ENCODE measurements at places on chromosomes 4 and X.

- no peak for DNase-seq
Observed at GRCh38 chr4:175509320-175509719, 302.7 kb downstream of the GPM6A start.

GRCh38 chr4:38469410-38469809, 194.6 kb upstream of the KLF3 start:
- DNase-seq = no peak

- DNase-seq = no peak
Observed at GRCh38 chr4:154731756-154732155, 12.0 kb upstream of the LRAT start.

DNA sequence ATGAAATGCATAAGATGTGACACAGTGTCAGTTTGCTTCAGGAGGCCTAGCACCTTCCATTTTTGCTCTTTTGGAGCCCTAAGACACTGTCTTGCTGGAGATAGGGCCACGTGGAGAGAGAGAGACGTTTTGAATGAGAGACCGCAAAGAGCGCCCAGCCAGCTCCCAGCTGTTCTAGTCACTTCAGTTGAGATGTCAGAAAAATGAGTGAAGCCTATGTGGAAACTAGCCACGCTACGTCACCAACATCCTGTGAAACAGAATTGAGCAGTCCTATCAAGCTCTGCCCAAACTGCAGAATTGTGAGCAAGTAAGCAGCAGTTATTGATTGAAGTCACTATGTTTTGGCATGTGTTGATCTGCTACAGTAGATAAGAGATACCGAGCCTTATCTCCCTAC, 13.1 kb downstream of the GPR82 start:
- no peak for DNase-seq

- DNase-seq = no peak
Observed at GRCh38 chr4:26985873-26986272, 125.2 kb downstream of the STIM2 start.

GRCh38 chr4:111450867-111451266, 694.4 kb upstream of the FAM241A start:
- DNase-seq = no peak

- DNase-seq = no peak
Observed at GRCh38 chr4:100079264-100079663, 111.0 kb downstream of the DDIT4L start.

DNA sequence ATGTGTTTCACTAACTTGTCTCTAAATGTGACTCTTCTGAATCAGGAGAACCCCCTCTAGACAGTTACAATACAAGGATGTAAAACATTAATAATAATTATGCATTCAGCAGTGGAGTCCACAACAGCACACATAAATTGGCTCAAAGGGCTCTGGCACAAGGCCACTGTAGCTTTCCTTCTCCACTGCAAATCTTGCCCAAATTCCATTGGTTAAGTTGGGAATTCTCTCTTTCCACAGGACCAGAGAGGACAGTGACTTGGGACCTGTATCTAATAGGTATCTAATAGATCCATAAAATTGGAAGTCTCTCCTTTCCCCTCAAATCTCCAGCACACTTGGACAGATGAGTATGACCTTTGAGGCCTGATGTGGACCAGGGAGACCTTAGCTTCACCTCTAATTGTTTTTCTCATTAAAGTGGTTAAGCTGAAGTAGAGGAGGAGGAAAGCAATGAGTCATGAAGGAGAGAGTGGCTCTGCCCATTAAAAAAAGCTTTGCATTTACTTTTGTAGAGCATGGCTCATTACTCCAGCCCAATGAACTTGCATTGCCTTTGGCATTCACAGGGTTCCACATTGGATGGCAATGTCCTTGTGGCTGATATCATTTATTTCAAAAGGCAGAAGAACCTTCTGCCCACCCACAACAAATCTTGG, 72.3 kb upstream of the SH3RF1 start:
- DNase-seq = no peak

- DNase-seq = no peak
Observed at GRCh38 chrX:134749706-134750445, 91.6 kb upstream of the PLAC1 start.

GRCh38 chrX:31435592-31435991, 363.8 kb upstream of the FTHL17 start:
- no peak for DNase-seq

DNA sequence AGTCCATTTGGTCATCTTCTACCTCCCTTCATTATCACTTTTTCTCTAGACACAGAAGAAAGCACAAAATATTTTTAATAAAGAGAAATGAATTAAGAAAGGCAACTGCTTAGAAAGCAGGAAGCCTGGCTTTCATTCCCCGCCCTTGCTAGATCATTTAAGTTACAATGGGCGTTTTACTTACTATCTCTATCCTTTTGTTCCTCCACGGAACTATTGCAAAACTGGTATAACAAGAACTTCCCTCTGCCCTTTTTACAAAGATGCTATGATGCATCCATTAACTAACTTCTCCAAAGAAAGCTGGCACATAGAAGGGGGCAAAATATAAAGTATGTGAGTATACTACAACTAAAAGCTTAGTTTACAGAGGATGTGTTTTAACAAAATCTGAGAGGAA, 434.5 kb upstream of the FTHL17 start:
- DNase-seq = no peak

GRCh38 chrX:70084592-70085240, 22.5 kb downstream of the OTUD6A start:
- no peak for DNase-seq

DNA sequence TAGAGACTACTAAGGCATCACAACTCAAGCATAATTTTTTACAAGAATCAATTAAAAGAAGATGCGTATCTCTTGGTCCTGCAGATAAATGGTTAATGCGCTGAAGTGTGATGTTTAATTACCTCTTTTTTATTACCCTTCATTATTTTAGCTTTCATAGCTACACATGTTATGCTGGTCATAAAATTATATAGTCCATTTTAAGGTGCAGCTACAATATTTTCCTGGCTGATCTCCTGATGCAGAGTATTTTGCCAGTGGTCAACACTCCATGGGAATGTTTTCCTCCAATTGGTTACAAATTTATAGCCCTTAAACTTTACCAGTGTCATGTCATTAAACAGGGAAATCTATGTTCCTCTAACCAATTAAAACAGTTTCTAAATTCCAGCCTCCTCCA, 1617.2 kb downstream of the PCDH7 start:
- no peak for DNase-seq

DNA sequence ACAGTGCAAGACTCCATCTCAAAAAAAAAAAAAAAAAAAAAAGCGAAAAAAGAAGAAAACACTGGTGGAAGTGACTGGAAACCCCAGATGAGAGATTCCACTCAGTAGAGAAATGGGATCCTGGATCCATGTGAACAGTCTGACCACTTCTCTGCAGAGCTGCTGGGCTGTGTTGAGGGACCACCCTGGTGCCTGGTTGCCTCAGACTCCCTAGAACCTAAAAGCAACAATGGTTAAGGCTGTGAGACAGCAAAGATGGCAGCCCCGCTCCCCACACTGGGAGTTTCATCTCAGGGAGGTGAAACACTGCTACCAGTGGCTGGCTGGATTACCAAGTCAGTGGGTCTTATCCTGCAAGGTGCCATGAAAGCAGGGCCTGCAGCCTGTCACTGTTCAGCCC, 152.8 kb upstream of the ARSJ start:
- DNase-seq = no peak

DNA sequence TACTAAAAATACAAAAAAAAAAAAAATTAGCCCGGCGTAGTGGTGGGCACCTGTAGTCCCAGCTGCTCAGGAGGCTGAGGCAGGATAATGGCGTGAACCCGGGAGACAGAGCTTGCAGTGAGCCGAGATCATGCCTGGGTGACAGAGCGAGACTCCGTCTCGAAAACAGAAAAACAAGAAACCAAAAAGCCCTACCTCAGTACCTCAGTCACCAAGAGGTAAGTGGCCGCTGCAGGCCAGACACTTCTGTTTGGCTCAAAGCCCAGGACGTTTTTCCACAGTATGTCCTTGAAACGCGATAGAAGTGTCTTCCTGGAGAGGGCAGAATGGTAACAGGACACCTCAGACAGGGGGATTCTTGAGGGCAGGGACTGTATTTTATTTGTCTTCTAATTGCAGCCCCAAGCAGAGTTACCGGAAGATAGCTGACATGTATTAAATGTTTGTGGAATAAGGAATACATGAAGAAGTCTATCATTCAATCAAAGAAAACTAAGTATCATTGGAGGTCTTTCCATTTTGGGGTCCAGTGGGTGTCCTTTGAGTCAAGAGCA, 63.6 kb downstream of the CLNK start:
- DNase-seq = no peak

Data from activated CD4-positive, alpha-beta T cell treated with anti-CD3 and anti-CD28 coated beads for 1 hour (primary cell).